IMR-90 (cell line): ENCODE measurements at places on chromosomes 11 and 22. TPM values are rescaled to one million over a fixed set of nuclear protein-coding genes. Genes with fewer than 3 reads are reported as not detected.
A peak's percentile ranks its signal among the peaks of the same experiment; 100 is the strongest.

DNA sequence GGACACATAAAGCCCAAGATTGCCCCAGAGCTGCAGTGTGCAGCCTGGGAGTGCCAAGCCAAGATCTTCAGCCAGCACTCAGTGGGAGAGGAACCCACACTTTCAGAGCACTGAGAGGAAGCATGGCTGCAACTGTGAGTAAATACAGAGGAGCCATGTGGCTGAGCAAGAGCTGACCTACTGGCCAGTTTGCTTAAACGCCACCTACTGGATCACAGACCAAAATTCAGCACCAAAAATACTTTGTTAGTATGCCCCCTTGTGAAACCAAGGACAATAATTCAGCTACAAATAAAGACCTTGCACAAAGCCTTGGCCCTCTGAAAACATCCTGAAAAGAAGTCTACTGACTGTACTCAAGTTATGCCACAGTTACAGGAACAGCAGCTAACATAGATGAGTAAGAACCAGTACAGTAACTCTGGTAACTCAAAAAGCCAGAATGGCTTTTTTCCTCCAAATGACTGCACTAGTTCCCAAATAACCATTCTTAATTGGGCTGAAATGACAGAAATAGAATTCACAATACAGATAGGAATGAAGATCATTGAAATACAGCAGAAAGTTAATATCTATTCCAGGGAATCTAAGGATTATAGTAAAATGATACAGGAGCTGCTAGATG is 10.1 kb upstream of the OR4A15 start:
- no peak for DNase-seq

- DNase-seq = peak; percentile 40
Observed at GRCh38 chr22:43782448-43782847, 29.7 kb downstream of the EFCAB6 start.

- DNase-seq = no peak
Observed at GRCh38 chr11:36452961-36453360, 57.1 kb downstream of the TRAF6 start.

GRCh38 chr11:114318361-114318760 is 22.2 kb downstream of the NNMT start:
- DNase-seq = no peak

GRCh38 chr11:2688381-2689231 is 11.2 kb downstream of the KCNQ1OT1 start:
- DNase-seq = no peak

DNA sequence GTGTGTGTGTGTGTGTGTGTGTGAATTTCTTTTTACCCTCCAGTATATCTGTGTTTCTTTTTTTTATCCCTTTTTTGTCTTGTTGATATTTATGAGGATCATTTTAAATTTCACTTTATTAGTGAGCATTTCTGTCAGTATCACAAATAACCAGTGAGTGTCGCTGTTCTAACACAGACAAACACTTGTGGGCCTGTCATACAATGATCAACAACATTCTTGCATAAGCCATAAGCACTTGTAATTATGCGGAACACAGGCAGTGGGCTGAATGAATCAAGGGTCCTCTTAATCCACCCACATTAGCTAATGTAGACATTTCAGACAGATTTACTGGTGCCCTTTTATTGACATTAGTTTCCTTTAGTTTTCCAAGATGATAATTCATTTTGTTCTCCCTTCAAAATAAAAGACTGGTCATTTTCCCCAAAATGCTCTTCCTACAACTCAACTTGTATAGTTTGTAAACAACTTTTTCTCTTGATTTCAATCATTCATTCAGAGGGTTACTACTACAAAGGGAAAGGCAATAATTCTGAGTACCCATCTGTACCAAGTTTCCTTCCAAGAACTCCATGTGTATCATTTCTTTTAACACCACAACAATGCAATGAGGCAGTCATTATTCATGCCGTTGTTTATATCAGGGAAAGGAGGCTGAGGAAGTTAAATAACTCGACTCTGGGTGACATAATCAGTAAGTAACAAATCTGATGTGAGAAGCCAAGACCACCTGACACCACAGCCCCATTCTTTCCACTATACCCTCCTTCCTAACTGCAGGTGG is 34.5 kb upstream of the ANO3 start:
- DNase-seq = peak; percentile 75

Gene CHRM1
- total RNA-seq = not detected in 2 replicates

Gene BAD
- 27.5 and 30.3 TPM in 2 replicates for total RNA-seq
